ENCODE measurements at places on chromosomes 7 and 10.
A peak's percentile ranks its signal among the peaks of the same experiment; 100 is the strongest.

DNA sequence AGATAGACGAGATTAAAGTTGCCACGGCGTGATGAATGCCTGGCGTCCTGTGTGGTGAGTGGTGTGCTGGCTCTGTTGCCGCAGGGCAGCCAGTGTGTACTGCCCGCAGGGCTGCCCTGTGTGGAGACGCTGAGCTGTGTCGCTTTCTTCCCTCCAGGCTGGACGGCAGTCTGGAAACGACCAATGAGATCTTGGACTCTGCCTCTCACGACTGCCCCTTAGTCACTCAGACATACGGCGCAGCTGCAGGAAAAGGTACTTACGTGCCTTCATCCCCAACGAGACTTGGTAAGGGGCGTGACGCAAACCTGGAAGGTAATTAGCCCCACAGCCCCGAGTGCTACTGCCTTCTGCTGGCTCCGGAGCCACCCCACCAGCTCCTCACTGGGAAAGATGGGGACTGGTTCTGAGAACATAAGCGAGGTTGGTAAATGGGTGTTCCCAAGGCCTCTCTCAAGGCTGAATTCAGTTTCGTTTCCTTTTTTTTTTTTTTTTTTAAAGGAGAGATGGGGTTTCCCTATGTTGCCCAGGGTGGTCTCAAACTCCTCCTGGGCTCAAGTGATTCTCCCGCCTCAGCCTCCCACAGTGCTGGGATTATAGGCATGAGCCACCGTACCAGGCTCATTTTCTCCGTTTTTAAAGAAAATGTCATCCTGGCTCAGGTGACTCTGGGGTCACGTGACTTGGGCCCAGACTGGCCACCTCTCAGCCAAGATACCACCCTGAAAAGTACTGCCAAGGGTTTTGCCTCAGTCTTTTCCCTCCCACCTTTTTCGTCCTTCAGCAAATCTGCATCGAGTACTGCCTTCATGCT, 39.6 kb downstream of the WIPI2 start:
- no peak for DNase-seq

- no peak for DNase-seq
Measured at GRCh38 chr7:81704595-81704994, 65.3 kb downstream of the HGF start.

DNA sequence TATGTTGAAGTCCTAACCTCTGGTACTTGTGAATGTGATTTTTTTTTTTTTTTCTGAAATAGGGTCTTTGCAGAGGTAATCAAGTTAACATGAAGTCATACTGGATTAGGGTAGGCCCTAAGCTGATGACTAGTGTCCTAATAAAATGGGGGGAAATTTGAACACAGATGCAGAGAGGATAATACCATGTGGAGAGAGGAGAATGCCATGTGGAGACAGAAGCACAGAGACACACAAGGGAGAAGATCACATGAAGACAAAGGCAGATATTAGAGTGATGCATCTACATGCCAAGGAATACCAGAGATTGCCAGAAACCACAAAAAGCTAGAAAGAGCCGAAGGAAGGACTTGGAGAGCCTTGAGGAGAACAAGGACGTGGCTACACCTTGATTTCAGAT, 28.5 kb upstream of the ARMC3 start:
- no peak for DNase-seq

DNA sequence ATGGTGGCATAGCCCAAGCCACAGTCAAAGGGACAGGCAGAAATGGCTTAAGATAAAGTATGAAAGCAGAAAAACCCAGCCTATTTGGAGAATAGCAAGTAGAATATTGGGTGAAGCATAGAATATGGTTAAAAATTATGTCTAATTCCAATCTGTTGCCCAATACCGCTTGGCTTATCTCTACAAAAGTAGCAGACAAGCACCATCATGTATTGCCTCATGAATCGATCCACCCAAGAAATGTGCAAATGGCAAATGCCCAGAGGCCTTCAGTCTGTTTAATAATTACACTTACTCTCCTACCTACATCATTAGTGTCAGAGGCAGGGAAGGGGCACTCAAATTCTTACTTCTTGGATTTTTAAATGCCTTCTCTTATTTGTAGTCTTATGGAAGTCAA, 130.9 kb upstream of the ADAM12 start:
- no peak for DNase-seq

- no peak for DNase-seq
Measured at GRCh38 chr10:100333661-100334440, 3.8 kb upstream of the PKD2L1 start.

DNA sequence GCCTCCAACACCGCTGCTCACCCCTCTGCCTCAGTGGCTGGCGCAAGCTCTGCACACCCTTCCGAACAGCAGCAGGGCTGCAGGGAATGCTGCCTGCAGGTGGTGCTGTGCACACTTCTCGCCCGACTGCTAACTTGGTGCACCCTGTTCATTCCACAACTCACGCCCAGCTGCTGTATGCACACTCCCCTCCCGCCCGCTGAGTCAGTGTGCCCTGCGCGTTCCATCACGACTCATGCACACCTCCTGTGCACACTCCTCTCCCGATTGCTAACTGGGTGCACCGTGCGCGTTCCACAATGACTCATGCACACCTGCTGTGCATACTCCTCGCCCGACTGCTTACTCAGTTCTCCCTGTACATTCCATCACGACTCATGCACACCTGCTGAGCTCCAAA, 21.5 kb downstream of the ADARB2 start:
- DNase-seq, result no peak

GRCh38 chr7:148772297-148773089, 73.8 kb downstream of the CUL1 start:
- DNase-seq, result peak; percentile 11
